ENCODE measurements at places on chromosomes 11 and 22.

GRCh38 chr11:70491696-70492472 lies 93.6 kb downstream of the CTTN start:
- peak; percentile 6 for DNase-seq

- DNase-seq = no peak
Measured at GRCh38 chr11:57699813-57700212, 12.2 kb downstream of the MED19 start.

DNA sequence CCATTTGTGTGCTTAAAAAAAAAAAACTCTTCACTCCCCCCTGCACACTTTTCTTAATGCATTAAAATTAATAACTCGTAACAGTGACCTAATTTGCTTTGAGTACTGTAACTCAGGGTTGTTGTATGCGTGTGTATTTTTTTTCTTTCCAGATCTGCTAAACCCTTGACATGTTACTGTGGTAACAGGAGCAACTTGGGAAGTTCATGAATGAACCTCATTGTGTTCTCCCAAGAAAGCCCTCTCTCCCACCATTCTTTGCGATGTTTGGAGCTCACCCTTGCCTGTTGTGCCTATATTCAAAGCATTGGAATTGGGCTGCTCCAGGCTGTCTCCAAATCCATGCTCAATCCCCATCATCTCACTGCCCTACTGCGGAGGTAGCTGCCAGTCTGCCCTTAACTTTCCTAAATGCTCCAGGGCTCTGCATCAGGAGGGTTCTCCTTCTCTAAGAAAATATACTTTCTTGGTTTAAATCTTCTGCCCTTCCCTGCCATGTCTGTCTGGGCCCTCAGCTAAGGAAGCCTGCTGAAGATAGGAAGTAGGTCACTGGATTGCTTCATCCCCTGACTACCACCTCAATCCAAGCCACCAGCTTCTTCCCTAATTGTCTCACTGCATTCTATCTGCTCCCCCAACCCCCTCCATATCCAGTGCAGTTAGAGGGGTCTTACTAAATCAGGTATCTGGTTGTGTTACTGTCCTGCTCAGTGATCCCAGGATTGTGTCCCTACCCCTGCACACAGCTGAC lies 70.3 kb downstream of the KIRREL3 start:
- DNase-seq = no peak

GRCh38 chr22:19492504-19493174 lies 12.9 kb downstream of the CDC45 start:
- no peak for DNase-seq

DNA sequence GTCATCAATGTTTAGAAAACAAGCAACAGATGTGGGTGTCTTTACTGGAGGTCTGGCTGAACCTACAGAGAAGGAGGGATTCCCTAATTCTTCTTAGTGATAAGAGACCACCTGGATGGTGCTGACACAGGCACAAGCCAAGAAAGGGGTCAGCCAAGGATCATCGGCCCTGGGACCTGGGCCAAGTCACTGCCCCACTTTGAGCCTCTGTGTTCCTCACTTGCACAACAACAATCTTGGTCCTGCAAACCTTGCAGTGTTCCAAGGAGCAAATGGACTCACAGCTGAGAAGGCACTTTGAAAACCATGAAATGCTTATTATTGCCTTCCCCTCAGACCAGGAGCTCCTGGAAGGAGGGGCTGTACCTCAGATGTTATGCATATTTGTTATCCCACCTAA lies 7.0 kb upstream of the KCNE3 start:
- DNase-seq = no peak

- no peak for DNase-seq
Measured at GRCh38 chr22:42432818-42433217, 615 bp upstream of the NFAM1 start.

- no peak for DNase-seq
Measured at GRCh38 chr11:132914600-132914999, 617.7 kb downstream of the OPCML start.

DNA sequence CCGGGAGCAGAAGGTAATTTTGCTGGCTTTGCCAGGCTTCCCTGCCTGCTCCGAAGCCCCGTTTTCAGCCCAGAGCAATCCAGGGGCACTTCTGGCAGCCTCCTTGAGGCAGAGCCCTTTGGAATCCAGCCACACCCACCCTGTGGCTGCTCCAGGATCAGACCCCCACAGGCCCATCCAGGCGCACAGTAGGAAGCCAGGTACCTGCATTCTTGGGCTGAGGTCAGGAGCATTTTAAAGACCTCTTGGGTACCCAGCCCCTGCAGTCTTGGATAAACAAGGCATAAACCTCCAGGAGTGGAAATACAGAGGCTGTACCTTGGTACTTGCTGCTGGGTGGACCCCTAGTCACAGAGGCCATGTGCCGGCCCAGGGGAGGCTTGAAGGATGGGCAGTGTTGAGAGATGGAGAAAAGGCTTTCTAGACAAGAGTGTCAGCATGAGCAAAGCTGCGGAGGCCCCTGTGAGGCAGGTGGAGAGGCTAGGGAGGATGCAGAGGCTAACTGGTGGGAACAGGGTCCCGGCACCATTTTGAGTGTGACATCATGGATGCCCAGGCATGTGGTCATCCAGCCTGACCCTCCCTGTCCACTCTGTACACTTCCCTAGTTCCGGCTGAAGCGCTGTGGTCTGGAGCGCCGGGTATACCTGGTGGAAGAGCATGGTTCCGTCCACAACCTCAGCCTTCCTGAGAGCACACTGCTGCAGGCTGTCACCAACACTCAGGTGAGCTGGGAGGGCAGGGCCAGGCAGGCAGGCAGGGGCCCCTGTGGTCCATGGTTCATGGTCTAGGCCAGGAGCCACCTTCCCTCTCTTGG lies 3.9 kb downstream of the MUS81 start:
- no peak for DNase-seq

GRCh38 chr22:32020117-32020516 lies 22.9 kb upstream of the SLC5A1 start:
- DNase-seq = no peak

GRCh38 chr11:115927823-115928329 lies 423.7 kb upstream of the CADM1 start:
- no peak for DNase-seq

DNA sequence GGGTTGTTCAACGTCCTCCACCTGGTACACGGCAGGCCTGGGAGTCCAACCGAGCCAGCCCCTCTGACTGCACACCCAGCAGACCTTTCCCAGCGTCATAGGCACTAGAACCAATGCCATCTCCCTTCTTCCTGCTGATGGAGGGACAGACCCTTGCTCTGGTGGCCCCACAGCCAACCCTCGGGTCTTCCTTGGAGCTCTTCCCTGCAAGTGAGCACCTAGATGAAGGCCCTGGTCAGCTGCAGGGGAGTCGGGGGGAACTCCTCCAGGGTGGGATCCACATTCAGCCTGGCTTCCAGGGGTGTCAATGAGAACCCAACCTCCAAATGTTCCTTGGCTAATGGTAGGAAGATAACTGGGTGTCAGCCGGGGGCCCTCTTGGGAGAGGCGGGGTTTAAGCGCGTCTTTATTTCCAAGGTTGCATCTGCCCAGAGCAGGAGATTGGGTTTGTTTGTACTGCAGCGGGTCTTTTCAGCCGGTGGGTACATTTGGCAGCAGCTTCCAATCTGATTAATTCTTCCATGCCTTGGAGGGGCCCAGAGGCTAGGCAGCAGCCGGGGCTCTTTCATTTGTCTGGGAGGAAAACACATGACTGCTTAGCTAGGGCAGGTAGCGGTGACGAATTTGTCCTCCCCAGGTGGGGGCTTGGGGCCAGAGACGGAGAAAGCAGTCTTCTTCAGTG lies 56.0 kb upstream of the SHISAL1 start:
- DNase-seq = peak; percentile 7

GRCh38 chr11:2554338-2555207 lies 109.8 kb downstream of the KCNQ1 start:
- DNase-seq = peak; percentile 9

GRCh38 chr11:125084761-125085231 lies 21.7 kb downstream of the SLC37A2 start:
- no peak for DNase-seq

- DNase-seq = no peak
Measured at GRCh38 chr22:45709060-45709739, 37.6 kb downstream of the ATXN10 start.

DNA sequence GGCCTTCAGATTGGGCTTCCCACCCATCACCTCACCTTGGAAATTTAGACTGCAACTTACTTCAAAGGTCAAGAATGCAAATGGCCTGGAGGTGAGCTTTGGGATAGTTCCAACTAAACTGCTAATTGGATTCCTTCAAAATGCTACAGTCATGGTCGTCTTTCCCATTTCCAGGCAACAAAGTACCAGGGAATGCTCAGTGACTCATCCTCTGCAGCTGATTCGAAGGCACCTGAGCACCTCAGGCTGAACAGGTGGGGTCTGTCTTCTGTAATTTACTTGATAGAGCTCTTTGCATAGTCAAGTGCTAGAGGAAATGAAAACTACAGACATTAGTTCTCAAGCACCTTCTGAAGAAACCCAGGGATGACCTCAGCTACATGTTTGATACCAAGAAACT lies 20.5 kb upstream of the FSHB start:
- DNase-seq = no peak

DNA sequence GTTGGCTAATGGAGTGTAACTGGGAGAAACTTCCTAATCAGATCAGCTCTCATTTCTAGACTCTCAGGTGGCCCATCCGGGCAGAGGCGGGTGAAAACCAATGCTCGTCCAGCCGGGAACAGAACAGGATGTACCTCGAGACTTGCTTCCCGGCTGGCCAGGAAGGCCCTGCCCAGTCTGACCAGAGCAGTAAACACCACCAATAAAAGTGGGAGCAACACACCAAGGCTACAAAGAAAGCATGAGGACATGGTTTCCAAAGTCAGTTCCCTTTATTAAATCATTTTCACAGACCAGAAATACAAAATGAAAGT lies 940 bp upstream of the TNKS1BP1 start:
- DNase-seq = no peak

DNA sequence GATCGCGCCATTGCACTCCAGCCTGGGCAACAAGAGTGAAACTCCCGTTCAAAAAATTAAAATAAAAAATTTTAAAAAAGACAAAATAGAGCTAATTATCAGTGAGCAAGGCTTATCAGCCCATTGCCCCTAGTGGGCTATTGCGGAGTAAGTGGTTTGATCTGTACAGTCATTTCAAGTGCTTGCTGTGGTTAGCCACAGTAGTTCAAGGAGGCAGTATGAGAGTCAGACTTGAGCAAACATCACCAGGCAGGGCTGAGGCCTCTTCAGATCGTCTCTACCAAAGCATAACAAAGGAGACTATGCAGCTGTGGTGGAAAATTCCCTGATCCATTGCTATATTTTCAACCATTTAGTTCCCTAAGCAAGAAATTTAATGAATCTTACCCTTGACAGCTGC lies 4.3 kb upstream of the SBF2 start:
- DNase-seq = no peak

- no peak for DNase-seq
Measured at GRCh38 chr11:65816696-65817095, 17.1 kb upstream of the SNX32 start.

GRCh38 chr11:133524488-133524887 lies 7.8 kb downstream of the OPCML start:
- no peak for DNase-seq

GRCh38 chr11:77510095-77510494 lies 36.2 kb upstream of the PAK1 start:
- no peak for DNase-seq

- no peak for DNase-seq
Measured at GRCh38 chr22:32880061-32880460, 78.6 kb downstream of the TIMP3 start.

GRCh38 chr22:33328789-33329296 lies 270.7 kb upstream of the SYN3 start:
- DNase-seq = no peak

GRCh38 chr11:11379661-11380060 lies 26.6 kb upstream of the CSNK2A3 start:
- DNase-seq = no peak

- DNase-seq = peak; percentile 39
Measured at GRCh38 chr22:26170795-26171580, 1.7 kb downstream of the SEZ6L start.

DNA sequence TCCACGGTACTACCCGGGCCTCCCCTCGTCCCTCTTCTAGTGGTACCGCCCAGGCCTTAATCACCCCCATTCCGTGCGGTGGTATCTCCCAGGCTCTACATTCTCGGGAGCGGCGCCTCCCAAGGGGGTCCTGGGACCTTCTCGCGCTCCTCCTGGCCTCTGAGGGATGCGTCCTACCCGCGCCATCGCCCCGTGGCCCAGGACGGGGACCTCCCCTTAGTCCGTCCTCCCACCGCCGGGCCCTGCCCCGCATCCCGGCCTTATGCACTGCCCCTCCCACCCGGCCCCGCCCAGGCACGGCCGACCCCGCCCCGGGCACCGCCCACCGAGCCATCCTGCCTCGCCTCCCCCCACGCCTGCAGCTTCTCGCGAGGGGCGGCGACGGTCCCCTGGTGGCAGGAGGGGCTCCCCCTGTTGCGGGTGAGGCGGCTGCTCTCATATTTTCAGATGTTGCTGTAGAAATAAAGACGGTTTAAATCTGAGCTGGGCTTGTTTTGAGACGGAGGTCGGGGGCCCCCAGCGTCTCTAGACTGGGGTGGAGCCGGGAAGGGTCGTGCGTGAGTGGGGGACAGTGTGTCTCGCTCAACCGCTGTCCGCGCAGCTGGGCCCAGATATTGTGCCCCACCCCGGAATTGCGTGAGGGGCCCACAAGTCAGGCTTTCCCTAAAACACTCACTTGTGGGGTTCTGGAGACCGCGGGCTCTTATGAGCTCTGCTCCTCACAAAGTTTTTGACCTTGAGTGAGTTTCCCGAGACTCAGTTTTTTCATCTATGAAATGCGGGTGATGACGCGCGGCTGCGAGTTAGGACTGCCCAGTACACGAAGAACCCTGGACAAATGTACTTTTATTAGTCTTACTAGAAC lies 828 bp upstream of the RAB1B start:
- DNase-seq = peak; percentile 92

GRCh38 chr22:45149671-45150070 lies 14.1 kb upstream of the NUP50 start:
- DNase-seq = no peak

GRCh38 chr11:2086239-2087040 lies 52.7 kb downstream of the IGF2 start:
- no peak for DNase-seq

GRCh38 chr11:9380773-9381172 lies 3.7 kb upstream of the IPO7 start:
- no peak for DNase-seq

GRCh38 chr11:95924414-95924760 lies 480 bp upstream of the MTMR2 start:
- no peak for DNase-seq

GRCh38 chr22:47154621-47155081 lies 392.2 kb downstream of the TBC1D22A start:
- no peak for DNase-seq

DNA sequence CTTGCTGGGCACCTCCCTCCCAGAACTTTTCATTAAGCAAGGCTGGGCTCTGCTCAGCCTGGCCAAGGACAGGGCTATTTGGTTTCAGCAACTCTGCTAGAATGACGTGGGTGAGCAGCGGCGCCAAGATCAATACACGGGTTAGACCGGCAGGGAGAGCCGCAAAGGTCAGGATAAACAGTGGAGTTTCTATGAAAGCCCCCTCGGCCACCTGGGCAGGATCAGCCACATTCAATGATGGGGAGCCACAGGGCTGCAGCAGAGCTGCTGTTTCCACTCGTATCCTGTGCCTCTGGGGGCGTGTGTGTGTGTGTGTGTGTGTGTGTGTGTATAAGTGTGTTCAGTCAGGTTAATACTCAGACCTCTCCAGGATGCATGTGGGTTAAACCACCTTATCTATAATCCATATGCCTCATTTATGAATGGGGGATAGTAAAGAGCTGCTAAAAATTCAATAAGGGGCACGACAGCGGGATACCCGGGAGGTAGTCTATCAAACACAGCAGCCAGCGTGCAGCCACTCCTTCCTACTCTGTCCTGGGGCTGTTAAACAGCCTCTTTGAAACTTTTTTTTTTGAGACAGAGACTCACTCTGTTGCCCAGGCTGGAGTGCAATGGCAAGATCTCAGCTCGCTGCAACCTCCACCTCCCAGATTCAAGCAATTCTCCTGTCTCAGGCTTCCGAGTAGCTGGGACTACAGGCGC lies 34.8 kb downstream of the MYH9 start:
- DNase-seq = no peak

Data from glutamatergic neuron (in vitro differentiated cells).